ENCODE measurements at places on chromosomes 13 and 19.

DNA sequence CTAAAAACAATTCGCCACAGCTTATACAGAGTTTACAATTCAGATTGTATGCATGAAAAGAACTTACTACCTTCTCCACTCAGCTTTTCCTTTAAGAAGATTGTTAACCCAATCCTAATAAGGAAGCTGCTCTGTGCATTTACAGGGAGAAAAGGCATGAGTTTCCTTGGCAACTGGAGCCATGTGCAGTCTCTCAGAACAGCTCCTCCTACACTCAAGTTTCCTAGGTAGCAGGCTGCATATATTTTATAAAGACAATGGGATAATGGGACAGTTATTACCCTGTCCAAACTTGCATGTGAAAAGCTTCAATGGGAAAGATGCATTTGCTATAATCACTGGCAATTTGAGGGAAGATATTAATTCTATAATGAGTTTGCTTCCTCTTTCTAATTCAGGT, 125.5 kb upstream of the TRPC4 start:
- no peaks in the 10 kb centered on the region for H3K27me3 ChIP-seq
- peak; percentile 32 for DNase-seq
- no peaks in the 10 kb centered on the region for H3K36me3 ChIP-seq
- peaks cover 10% of the 10 kb centered on the region for H3K4me1 ChIP-seq
- H3K4me3 ChIP-seq = no peak overlapping the region
- H3K27ac ChIP-seq = no peak overlapping the region

DNA sequence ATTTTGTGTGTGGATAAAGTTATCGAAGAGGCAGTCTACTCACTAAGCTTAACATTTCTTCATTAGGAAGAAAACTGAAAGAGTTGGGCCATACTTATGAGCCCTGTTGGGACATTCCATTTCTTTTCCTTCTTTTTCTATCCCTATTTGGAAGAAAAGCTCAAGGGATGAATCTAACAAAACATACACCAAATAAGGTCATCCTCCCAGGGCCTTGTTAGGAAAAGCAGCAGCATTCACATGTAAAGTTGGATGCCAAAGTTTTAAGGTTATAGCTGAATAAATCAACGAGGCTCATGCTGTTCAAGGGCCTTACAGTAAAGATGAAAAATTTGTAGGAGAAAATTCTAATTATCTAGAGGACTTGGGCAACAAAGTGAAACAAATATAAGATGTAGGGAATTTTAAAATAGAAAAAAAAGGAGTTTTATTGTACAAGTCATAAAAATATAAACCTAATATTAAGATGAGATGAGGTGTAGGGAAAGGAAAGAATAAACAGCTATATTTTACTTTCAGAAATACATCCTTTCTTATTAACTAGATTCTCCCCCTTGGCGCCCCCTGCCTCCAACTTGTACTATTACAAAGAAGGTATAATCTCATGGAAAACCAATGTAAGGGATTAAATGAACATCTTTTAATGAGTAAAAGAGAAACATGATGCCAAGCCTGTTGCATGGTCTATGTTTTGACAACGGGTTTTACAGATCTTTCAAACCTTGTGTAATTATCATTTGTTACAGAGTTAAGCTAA, 160.4 kb downstream of the PCDH20 start:
- H3K36me3 ChIP-seq = no peaks in the 10 kb centered on the region
- no peaks in the 10 kb centered on the region for H3K4me1 ChIP-seq
- H3K4me3 ChIP-seq = no peak overlapping the region
- no peaks in the 10 kb centered on the region for H3K27me3 ChIP-seq
- DNase-seq = peak; percentile 78

DNA sequence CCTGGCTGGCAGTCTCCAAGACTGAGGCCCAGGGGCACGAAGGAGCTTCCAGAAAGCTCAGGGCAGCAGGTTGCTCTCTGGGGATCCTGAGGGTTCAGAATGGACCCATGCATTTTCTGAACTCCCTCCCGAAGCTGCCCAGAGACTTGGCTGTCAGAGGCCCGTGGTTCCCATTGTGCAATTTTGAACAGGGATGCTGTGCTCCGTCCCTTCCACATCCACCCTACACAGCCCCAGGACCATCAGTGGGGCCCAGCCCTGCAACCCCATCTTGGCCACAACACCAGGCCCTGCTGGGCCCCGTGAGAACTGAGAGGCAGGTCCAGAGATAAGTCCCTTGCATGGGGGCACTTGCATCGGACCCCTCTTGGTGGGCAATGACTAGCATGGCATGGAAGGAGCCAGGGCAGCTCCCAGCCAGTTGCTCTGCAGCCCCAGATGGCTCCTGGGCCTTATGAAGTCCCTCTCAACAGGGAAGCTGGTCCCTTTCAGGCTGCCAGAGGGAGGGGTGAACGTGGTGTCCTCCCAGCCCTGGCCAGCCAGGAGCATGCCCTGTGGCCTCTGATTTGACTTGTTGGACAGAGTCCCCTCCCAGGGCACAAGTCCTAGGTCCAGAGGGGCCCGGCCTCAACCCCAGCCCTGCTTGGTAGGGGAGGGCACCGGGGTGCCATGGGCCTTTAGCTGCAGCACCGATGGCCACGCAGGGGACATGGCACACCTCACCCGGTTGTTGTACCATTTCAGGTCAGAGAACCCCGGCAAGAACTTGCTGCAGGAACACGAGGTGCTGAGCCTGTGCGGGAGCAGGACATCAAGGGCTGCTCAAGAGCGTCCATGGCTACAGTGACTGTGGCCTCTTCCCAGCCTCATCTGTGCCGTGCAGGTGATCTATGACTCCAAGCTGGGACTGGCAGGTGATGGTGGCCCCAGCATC, 17.3 kb upstream of the ZNF14 start:
- no peaks in the 10 kb centered on the region for H3K27me3 ChIP-seq
- no peak overlapping the region for H3K4me3 ChIP-seq
- no peaks in the 10 kb centered on the region for H3K4me1 ChIP-seq
- no peaks in the 10 kb centered on the region for H3K36me3 ChIP-seq

DNA sequence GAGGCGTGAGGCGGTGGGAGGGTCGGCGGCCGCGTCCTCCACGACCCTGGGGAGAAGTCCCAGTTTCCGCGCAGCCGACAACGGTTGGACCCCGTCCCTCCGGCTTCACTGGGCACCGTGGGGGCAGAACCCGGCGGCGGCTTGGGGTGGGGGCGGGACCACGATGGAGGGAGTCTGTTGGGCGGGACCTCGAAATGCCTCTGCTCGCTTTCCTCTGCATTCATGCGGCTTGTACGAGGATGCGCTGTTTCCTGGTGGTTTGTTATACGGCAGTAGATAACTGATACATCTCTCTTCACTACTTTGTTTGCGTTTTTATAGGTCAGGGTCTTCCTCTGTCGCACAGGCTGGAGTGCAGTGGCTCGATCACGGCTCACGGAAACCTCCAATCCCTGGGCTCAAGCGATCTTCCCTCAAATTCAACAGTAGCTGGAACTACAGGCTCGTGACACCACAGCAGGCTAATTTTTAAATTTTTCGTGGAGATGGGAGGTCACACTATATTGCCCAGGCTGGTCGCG, 24.6 kb upstream of the ZNF846 start:
- H3K4me3 ChIP-seq = peak overlapping the region; percentile 84
- H3K27ac ChIP-seq = peak overlapping the region; percentile 96
- peaks cover 4% of the 10 kb centered on the region for H3K36me3 ChIP-seq
- H3K4me1 ChIP-seq = peaks cover 38% of the 10 kb centered on the region
- peak; percentile 75 for DNase-seq

DNA sequence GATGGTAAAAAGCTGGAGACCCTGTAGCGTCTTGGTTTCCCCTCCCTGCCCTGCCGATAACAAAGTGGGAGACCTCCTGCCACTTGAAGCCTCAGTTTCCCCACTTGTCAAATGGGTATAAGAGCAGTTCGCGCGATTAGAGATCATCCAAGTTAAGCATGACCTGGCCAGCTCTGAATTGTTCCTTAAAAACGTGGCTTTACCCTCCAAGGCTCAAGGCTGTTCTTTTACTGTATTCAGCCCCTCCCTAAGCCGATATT, 421 bp downstream of the TNPO2 start:
- H3K27ac ChIP-seq = peak overlapping the region; percentile 83
- H3K4me1 ChIP-seq = peaks cover 9% of the 10 kb centered on the region
- H3K27me3 ChIP-seq = no peaks in the 10 kb centered on the region
- peak; percentile 17 for DNase-seq
- H3K4me3 ChIP-seq = peak overlapping the region; percentile 80

GRCh38 chr19:49843265-49843664, 7.7 kb upstream of the PTOV1 start:
- DNase-seq = no peak
- H3K27ac ChIP-seq = no peak overlapping the region
- H3K27me3 ChIP-seq = no peaks in the 10 kb centered on the region
- no peaks in the 10 kb centered on the region for H3K4me1 ChIP-seq
- no peaks in the 10 kb centered on the region for H3K36me3 ChIP-seq

- H3K27ac ChIP-seq = no peak overlapping the region
- H3K4me1 ChIP-seq = peaks cover 7% of the 10 kb centered on the region
- no peaks in the 10 kb centered on the region for H3K27me3 ChIP-seq
Observed at GRCh38 chr19:47002106-47002766, 17.4 kb upstream of the NPAS1 start.

- no peak overlapping the region for H3K27ac ChIP-seq
- no peak for DNase-seq
- H3K27me3 ChIP-seq = no peaks in the 10 kb centered on the region
- no peaks in the 10 kb centered on the region for H3K4me1 ChIP-seq
- H3K36me3 ChIP-seq = no peaks in the 10 kb centered on the region
Observed at GRCh38 chr19:31783592-31783991, 434.4 kb upstream of the TSHZ3 start.

GRCh38 chr19:33781996-33782395, 14.7 kb upstream of the KCTD15 start:
- peaks cover 5% of the 10 kb centered on the region for H3K27me3 ChIP-seq
- no peak overlapping the region for H3K27ac ChIP-seq
- H3K4me3 ChIP-seq = no peak overlapping the region
- no peaks in the 10 kb centered on the region for H3K36me3 ChIP-seq
